GM12891 (cell line): ENCODE measurements at places on chromosomes 3 and 15.

GRCh38 chr15:25795712-25796111 is 67.4 kb downstream of the ATP10A start:
- DNase-seq = no peak

DNA sequence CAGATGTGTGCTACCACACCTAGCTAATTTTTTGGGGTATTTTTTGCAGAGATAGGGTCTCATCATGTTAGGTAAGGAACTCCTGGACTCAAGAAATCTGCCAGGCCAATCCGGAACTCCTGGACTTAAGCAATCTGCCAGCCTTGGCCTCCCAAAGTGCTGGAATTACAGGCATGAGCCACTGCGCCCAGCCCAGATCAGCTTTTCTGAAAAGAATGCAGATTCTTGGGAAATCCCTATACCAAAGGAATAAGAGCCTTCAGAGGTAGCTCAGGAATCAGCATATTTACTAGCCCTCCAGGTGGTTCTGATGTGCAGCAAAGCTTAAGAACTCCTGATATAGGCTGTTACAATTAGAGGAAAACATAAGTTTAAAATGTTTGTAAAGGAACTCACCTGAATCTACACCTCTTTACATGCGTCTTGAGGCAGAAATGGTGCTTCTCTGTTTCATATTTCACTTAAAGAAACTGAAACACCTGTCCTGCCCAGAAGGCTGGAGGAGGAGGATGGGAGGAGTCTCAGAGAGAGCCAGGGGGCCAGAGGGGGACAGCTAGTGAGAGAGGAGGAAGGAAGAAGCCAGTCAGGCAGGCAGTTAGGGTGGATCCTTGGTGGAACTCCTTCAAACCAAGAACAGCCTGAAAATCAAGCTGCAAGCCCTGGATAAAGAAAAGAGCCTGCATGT is at the start of gene XCR1:
XCR1 (minus strand) TSS at position 463 of the 685 bp plus-strand sequence. CDS start 5,536 bp downstream, outside the sequence.
- no peak for DNase-seq

GRCh38 chr15:97092656-97093055 is 762.2 kb downstream of the NR2F2 start:
- DNase-seq = no peak

- no peak for DNase-seq
Observed at GRCh38 chr15:62165104-62165792, at the start of gene C2CD4B. C2CD4B (minus strand) TSS chr15:62165285; CDS start chr15:62164984, 301 bp downstream.

DNA sequence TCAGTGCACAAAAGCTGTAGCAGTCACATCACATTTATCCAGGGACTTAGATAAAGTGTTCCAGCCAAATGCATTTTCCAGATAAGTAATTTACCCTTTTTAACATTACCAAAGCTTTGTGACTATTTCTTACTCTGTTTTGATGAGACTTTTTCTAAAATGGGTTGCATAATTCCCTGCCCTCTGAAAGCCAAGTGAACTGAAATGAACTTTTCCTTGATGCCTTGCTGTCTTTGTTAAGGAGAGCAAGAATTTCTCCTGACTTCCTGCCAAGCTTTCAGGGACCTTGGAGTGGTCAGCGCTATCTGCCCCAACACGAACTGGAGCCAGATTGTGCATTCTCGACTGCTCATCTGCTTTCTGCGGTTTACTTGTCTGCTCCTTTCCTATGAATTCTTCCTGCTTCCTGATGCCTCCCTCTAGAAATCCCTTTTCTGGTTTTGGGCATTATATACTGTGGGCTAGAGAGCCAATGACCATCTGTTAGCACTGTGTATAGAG is 34.8 kb downstream of the EIF4E3 start:
- DNase-seq = no peak

- no peak for DNase-seq
Observed at GRCh38 chr3:128083980-128084674, 31.9 kb downstream of the SEC61A1 start.

- no peak for DNase-seq
Observed at GRCh38 chr3:60269377-60269776, 981.9 kb downstream of the FHIT start.

- DNase-seq = no peak
Observed at GRCh38 chr3:150805354-150805753, 42.4 kb upstream of the SIAH2 start.

DNA sequence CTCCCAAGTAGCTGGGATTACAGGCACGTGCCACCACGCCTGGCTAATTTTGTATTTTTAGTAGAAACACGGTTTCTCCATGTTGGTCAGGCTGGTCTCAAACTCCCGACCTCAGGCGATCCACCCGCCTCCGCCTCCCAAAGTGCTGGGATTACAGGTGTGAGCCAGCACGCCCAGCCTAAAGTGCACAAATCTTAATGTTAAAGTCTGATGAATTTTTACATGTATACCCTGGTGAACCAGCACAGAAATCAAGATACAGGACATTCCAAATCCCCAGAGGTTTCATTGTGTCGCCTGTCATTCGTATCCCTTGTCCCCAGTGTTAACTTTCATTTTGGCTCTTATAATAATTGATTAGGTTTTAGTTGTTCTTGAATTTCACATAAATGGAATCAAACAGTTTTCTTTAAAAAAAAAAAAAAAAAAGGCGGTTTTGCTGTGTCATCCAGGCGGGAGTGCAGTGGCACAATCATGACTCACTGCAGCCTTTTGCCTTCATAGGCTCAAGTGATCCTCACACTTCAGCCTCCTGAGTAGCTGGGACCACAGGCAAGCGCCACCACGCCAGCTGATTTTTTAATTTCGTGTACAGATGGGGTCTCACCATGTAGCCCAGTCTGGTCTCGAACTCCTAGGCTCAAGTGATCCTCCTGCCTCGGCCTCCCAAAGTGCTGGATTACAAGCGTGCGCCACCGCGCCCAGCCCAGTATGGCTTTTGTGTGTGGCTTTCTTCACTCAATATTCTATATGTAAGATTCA is 1.5 kb upstream of the TM4SF19 start:
- DNase-seq = no peak

GRCh38 chr3:48208076-48208475 is 15.2 kb upstream of the CAMP start:
- DNase-seq = no peak

GRCh38 chr3:120435621-120436020 is 15.2 kb downstream of the FSTL1 start:
- DNase-seq = no peak

- DNase-seq = no peak
Observed at GRCh38 chr3:14343338-14344112, 58.9 kb upstream of the SLC6A6 start.

- no peak for DNase-seq
Observed at GRCh38 chr3:64387688-64388087, 162.4 kb upstream of the PRICKLE2 start.

DNA sequence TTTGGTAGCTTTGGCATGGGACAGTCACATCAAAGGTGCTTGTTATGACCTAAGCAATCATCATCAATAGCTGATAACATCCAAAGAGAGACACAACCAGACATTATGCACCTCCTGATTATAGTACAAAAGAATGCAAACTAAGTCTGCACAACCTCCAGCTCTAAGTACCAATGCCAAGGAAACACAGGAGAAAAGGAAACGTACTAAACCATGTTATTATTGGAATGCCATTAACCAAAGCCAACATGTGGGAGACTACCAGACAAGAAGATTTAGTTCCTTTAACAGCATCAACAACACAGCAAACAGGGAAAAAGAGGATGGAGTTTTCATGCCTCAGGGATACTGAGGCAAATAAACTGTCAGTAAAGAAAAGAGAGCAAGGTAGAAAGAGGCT is 61.4 kb downstream of the CD47 start:
- no peak for DNase-seq

- no peak for DNase-seq
Observed at GRCh38 chr3:138459619-138460535, 25.5 kb downstream of the ESYT3 start.

- DNase-seq = no peak
Observed at GRCh38 chr3:25372167-25372566, 55.9 kb upstream of the RARB start.

DNA sequence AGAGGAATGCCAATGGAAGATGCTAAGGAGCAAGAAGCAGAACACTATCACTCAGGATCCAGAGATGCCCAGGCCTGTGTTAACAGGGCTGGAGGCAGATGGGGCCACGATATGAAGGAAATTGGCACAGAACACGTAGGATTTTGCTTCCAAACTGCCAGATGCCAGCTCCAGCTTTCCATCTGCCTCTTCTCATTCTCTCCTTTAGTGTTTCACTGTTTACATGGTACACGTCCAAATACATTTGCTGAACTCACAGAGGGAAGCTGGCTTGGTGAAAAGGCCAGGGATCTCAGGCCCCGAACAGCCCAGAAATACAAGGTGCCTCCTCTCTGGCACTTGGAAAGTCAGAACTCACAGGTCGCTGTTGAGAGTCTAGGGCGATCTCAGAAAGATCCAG is 187.0 kb downstream of the NTRK3 start:
- no peak for DNase-seq

- DNase-seq = no peak
Observed at GRCh38 chr3:190385731-190386688, 2.0 kb upstream of the CLDN16 start.

DNA sequence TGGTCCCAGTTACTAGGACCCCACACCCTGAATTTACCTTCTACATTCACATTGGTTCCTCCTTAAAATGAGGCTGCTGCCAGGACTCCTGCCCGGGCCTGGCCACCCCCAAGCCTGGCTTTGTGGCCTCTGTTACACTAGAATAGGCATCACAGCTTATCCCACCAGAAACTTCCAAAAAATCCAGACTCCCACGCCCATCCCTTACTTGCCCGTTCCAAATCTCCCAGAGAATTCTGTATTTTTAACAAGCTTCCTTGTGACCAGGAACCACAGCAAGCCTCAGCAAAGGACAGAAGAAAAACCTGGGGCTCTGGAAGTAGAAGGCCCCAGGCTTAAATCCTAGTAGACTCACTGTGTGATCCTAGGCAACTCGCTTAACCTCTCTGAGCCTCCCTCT is 36.0 kb upstream of the SLC6A1 start:
- DNase-seq = no peak

GRCh38 chr15:27463525-27464088 is 492.6 kb downstream of the GABRG3 start:
- DNase-seq = no peak

DNA sequence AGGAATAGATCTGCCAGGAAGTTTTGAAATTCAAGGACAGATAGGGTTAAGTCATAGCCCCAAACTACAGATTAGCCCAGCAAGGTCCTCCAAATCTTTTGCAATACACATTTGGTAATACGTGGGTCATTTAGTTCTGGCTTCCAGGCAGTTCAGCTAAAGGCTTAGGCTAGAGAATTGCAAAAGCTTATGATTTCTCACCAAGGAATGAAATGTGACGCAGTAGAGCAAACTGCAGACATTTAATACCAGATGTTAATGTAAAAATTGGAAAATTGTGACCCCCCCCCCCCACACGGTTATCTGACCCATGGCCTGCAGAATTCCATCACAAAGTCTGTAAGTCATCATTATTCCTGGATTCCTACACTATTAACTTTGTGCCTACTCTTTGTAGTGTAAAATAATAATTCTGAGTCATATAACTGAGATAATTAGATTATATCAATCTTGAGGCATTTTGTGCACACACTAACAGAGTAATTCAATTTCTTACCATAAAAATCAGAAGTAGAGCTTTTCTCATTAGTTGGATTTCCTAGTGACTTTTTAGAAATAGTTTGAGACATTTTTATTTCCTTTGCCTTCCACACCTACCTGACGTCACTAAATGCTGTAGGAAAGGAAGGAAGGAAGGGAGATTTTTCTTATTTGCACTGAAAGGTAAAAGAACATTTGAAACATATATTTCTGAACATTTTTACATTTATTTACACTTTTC is 235.2 kb downstream of the DTWD1 start:
- no peak for DNase-seq

DNA sequence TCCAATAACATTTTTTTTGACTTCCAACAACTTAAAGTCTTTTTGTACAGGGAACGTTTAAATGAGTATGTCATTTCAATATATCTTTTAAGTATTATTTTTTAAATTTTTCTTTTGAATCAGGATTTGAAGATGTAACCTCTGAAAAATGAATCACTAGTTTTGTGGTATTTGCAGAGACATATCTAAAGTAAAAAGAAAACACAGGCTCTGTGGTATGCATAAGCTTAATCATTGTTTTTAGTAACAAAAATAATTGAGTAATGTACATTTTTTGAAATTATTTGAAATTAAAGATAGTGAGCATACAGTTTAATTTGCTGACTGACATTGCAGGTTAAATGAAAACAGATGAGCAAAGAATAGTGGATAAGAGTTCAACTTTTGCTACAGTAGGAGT is 531.3 kb downstream of the ROBO1 start:
- DNase-seq = no peak

GRCh38 chr3:31541089-31541488 is 8.4 kb downstream of the STT3B start:
- DNase-seq = no peak

DNA sequence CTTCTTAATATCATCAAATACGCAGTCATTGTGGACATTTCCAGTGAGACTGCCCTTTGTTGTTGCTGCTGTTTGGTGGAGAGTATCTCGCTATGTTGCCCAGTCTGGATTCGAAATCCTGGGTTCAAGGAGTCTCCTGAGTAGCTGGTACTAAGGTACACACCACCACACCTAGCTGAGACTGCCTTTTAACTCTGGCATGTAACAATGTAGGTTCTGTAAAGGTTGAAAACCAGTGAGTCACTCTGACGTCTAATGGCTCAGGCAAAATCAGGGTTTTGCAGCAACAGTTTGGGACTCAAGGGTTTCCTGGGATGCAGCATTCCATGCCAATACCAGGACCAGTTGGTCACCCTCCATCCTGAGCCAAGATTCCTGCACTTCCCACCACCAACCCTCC is 52.2 kb downstream of the AQP9 start:
- DNase-seq = no peak

DNA sequence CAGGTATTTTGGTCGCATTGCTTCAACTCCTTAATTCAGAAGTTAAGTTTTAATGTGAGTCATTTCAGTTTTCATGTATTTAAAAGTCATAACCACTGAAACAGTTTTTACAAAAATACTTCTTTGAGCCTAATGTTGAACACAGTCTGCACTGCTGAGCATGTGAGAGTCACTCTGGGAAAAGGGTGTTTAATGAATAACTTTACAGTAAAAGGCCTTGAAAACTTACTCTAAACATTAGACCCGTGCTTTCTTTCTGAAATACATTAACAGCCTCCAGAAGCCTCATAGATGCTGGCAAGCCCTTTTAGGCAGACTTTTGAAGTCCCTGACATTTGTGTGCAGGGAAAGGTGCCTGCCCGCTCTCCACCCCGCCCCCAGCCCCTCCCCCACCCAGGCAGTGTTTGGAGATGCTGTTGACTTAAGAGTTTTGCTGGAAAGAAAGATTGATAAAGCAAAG is 68.9 kb upstream of the NR2F2 start:
- no peak for DNase-seq

DNA sequence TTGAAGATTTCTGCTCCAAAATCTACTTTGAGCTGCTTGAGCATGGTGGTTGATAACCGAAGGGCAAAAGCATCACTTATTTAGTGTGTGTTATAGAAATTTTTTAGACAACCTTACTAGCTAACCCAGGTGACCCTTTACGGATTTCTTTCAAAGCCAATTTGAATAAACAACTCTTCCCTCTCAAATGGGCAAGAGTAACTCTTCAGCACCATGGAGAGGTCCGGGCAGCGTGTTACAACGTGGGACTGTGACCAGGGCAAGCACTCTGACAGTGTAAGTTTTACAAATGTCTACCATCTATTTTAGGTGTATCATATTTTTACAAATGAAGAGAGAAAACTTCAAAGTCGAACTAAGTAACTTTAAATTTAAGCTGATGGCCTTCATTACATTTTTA is 471.8 kb downstream of the MFSD1 start:
- DNase-seq = no peak
